ENCODE measurements at places on chromosomes 3 and 15.

DNA sequence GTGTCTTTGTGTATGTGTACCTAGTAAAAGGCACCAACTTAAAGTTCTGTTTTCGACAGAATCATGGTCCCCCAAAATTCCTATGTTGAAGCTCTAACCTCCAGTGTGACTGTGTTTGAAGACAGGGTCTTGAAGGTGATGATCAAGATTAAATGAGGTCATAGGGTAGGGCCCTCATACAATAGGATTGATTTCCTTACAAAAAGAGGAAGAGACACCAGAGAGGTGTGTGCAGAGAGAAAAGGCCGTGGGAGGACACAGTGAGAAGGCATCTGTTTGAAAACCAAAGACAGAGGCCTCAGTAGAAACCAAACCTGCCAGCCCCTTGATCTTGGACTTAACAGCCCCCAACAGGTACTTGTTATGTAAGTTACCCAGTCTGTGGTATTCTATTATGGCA is 52.0 kb upstream of the CORO2B start:
- DNase-seq = peak; percentile 44

GRCh38 chr15:39195961-39196486 is 384.9 kb upstream of the THBS1 start:
- no peak for DNase-seq

- no peak for DNase-seq
Measured at GRCh38 chr3:123060054-123060453, 6.8 kb upstream of the PDIA5 start.

GRCh38 chr3:126930936-126931600 is 51.8 kb upstream of the PLXNA1 start:
- DNase-seq = no peak

GRCh38 chr3:9791127-9791526 is 1.1 kb downstream of the TADA3 start:
- DNase-seq = no peak

GRCh38 chr3:6287088-6287875 is 573.6 kb upstream of the GRM7 start:
- no peak for DNase-seq

- no peak for DNase-seq
Measured at GRCh38 chr3:39936848-39937247, 127.4 kb downstream of the MYRIP start.

GRCh38 chr3:33187368-33187634 is 31.3 kb downstream of the SUSD5 start:
- DNase-seq = no peak

GRCh38 chr3:45870099-45870498 is 16.2 kb upstream of the CCR9 start:
- DNase-seq = no peak

- DNase-seq = no peak
Measured at GRCh38 chr15:66848686-66849392, 146.8 kb downstream of the SMAD6 start.

GRCh38 chr3:127954640-127955039 is 39.6 kb downstream of the KBTBD12 start:
- no peak for DNase-seq

- no peak for DNase-seq
Measured at GRCh38 chr3:141738891-141739363, 829 bp downstream of the RNF7 start.

GRCh38 chr3:112360561-112360960 is 27.6 kb downstream of the CD200 start:
- no peak for DNase-seq

GRCh38 chr3:27025718-27026117 is 343.5 kb downstream of the NEK10 start:
- no peak for DNase-seq
